ENCODE measurements at places on chromosomes 5 and 9.

- no peak for DNase-seq
Observed at GRCh38 chr5:73808911-73809310, 182.9 kb downstream of the ARHGEF28 start.

DNA sequence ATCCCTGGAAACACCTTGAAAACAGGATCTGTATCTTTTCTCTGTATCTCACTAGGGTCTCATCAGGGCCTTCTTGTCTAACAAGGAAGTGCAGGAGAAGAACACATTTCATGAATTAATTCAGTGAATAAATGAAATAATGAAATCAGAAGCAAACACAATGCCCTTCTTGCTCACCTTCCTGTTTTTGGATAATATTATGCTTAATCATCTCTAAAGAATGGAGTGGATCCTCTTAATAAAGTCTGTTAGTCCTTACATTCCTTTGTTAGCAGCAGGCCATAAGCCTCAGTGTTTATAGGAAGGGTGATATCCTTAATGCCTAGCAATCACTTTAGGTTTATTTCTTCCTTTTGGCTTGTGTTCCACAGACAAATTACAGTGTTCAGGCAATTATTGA, 837.1 kb upstream of the SEMA6A start:
- no peak for DNase-seq

DNA sequence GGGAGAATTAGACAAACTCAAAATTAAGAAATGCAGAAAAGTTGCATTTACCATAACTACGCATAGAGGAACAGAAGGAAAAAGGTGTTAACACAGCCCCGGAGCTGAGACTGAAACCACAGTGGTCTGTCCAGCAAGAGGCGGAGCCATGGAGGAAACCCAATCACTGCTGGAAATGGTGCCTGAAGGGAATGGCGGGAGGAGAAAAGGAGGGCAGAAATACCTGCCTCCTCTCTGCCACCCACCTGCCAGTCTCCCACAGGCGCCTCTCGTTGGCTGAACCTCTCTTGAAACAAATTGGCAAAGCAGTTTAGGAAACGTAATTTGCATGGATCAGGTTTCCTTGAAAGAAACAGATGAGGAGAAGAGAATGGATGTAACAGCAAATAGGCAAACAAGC, 9.7 kb upstream of the PRKACG start:
- DNase-seq = no peak

- no peak for DNase-seq
Observed at GRCh38 chr9:105246656-105247173, 2.3 kb downstream of the SLC44A1 start.

DNA sequence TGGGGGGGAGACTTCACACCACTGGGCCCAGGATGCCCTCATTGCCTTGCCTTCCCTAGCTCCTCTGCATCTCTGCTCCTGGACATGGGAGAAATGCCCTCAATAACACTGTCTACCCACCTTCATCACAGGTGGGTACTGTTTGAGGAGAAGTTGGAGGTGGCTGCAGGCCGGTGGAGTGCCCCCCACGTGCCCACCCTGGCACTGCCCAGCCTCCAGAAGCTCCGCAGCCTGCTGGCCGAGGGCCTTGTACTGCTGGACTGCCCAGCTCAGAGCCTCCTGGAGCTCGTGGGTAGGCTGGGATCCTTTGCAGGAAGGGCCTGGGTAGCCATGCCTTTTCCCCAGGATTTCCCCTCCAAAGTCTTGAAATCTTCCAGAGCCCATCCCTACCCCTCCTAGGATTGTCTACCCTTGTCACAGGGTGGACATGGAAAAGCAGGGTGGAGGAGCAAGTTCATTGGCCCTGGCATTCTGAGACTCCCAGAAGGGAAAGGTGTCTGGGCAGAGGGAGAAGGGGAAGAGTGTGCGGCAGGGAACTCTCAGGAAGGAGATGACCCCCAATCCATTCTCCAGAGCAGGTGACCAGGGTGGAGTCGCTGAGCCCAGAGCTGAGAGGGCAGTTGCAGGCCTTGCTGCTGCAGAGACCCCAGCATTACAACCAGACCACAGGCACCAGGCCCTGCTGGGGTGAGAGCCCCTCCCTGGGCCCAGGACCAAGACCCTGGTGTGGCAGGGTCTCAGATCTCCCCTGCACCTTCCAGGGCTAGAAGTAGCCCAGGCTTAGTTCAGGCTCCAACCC, 886 bp downstream of the SLC4A9 start:
- DNase-seq = no peak

- DNase-seq = no peak
Observed at GRCh38 chr9:120292606-120293005, 287.4 kb downstream of the CDK5RAP2 start.
